ENCODE measurements at places on chromosomes 5 and 9.

DNA sequence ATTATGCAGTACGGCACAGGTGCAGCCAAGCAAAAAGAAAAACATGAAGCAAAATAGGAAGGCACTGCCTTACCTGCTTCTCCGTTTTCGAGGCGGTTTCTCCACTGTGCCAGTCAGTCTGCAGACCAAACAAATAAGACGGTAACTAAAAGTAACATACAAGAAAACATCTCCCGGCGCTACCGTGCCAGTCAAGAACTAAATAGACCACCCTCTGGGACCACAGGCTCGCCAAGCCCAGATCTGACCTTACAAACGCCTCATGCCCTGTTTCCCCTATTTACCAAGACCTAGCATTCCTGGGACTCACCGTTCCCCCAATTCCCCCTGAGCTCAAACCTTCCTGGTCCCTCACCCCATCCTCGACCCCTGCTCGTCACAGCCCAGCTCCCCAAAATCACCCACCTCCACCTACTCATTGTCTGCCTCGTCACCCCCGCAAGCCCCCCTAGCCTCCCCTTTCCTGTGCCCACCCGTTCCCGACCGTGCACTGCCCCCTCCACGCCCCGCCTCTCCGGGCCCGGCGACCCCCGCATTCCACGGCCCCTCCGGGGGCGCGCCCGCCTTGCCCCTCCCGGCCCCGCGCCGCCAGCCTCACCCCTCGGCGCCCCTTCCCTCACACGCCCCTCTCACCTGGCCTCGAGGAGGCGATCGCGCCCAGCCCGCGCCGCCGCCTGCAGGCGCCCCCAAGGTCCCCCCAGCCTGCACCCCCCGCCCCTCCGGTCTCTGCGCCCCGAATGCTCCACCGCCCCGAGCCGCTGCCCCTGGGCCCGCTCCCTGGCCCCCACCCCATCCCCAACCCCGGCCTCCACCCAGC, 560 bp downstream of the SCAI start:
- DNase-seq = no peak

GRCh38 chr5:2143088-2143487, 260.4 kb upstream of the IRX4 start:
- DNase-seq = no peak

- peak; percentile 63 for DNase-seq
Observed at GRCh38 chr5:124649491-124650146, 96.8 kb downstream of the ZNF608 start.

DNA sequence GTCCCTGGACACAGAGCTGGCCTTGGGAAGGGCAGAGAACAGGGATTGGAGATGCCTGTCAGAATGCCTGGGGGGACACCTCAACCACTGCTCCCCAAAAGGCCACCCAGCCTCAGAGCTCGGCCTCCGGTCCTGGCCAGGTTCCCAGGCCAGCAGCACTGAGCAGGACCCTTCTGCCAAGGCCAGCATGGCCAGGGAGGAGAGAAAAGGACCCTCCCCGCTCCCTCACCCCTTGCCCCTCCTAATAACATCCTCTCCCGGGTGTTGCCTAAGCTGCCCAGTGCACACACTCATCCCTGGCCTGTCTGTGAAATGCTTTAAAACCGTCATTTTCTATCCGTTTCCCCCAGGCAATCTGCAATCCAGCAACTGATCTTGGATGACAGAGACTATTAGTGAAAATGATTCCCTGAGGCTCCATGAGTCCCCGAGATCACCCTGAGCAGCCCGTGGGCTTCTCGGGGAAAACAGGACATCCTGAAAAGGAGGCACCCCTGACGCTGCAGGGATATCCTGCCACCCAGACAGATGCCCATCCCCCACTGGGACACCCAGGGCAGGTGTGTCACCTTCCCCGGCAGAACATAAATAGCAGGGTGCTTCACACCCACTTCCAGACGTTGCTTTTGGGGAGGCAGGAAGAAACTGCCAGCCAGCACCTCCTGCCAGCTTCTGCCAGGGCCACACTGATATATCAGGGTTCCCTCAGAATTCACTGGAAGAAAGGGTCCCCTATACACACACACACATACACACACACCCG, 75.3 kb downstream of the ADAMTS2 start:
- no peak for DNase-seq

DNA sequence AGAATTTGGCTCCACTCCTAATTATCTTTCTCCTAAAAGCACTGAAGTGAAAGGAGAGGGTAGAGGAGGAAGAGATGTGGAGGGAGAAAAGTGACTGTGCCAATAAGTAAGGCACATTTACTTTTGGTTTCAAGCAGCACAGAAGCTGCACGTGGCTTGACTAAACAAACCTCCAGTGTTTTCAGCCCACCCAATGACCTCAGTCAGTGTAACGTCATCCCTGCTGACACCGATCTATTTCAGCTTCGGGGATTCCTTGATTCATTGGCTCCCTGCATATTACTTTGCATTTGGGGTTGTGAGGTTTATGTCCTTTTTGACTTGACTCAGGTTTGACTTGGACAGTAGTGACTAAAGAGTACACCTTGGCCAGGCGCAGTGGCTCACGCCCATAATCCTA, 35.6 kb upstream of the NIM1K start:
- DNase-seq = no peak

DNA sequence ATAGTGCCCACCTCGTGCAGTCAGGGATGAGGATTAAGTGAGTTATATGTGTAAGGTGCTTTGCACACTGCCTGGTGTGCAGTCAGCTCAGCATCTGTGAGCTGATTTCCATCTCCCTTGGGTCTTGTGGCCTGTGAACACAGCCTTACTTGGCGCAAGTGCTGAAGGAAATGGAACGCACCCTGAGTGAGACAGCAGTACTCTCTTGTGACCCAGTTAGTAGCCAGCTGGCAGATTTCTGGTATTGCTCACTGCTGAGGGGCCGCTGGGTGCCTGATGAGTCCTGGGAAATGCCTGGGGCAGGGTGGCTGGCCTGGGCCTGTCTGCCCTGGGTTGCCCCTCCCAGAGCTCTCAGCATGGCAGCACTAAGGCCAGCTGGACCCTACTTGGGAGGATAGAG, 90.9 kb upstream of the BOD1 start:
- no peak for DNase-seq

DNA sequence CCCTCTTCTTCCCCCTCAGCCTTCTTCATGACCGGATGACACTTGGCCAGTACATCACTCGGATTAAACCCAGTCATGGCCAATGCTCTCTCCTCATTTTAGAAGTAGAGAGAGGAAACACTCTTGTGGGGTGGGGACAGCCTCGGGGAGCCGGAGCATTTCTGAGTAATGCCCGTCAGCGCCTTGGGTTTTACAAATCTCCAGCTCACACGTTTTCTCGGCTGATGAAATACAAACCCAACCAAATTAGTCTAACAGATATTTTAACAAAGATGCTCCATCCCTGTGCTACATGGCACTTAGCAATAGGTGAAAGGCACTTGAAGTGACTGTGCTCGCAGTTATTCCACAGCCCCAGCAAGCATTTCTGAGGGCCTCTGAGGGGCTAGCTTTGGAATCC, 51.7 kb downstream of the ZNF366 start:
- no peak for DNase-seq

DNA sequence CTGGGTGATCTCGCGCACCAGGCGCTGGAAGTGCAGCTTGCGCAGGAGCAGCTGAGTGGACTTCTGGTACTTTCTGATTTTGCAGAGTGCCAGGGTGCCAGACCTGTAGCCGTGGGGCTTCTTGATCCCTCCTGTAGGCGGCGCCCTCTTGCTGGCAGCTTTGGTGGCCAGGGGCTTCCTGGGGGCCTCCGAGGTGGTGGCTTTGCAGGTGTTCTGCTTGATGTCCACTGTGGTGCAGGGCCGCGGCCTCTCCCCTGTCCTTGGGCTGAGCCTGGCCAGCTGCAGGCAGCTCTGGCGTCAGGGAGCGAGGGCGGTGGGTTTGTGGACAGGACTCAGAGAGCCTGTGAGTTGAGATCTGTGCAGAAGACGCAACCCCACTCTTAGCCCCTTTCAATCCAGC, 36.1 kb downstream of the TAF11L14 start:
- DNase-seq = no peak

GRCh38 chr5:91885291-91886265, 502.5 kb upstream of the ARRDC3 start:
- DNase-seq = peak; percentile 49

GRCh38 chr9:13447843-13448422, 168.4 kb upstream of the MPDZ start:
- no peak for DNase-seq

DNA sequence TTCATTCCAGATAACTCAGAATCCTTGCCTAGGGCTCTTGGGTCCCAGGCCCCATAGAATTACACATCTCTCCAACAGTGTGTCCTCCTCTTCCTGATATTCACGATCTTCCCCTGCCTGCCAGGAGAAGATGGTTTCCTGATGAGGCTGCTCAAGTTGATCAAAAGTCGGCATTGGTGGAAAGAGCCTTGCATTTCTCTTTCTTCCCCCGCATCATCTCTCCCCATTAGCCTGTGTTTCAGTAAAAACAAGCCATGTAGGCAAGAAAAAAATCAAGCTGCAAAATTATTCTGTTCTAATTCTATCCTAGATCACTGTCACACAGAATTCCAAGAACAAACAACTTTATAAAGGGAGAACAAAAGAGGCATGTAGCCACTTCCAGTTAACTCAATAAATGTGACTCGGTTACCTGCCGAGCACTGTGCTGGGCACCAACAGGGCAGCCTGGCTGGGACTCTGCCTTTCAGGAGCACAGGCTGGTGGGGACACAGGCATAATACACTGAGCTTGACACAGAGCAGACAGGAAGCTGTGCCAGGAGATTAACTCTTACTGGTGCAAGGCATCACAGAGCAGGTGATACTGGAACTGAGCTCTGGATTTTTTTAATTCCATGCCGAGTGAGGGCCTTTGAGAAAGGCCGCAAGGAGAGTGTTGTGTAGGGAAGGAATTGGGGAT, 25.6 kb downstream of the TMOD1 start:
- no peak for DNase-seq

GRCh38 chr9:132372177-132373095, 17.6 kb upstream of the SETX start:
- DNase-seq = no peak

GRCh38 chr9:101138509-101138908, 110.0 kb downstream of the PLPPR1 start:
- no peak for DNase-seq

DNA sequence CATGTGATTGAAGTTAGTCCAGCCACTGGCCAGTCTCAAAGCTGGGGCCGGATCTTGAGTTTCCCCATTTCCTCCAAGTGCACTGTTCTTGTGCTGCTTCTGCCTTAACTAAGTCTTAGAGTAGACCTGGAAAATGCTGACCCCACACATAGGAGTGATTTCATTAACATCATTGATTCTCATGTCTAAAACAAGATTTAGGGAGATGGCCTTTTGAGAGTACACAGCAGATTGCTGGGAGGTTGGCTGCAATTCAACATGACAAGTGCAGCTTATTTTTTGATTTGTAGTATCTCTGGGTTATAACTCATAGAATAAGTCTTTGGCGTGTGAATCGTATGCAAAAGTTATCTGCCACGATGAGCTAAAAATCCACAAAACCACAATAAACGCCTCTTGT, 131.0 kb downstream of the CMYA5 start:
- no peak for DNase-seq

- no peak for DNase-seq
Observed at GRCh38 chr9:123354806-123355508, 1.0 kb upstream of the CRB2 start.

GRCh38 chr5:38258042-38258318, 379 bp upstream of the EGFLAM start:
- no peak for DNase-seq

DNA sequence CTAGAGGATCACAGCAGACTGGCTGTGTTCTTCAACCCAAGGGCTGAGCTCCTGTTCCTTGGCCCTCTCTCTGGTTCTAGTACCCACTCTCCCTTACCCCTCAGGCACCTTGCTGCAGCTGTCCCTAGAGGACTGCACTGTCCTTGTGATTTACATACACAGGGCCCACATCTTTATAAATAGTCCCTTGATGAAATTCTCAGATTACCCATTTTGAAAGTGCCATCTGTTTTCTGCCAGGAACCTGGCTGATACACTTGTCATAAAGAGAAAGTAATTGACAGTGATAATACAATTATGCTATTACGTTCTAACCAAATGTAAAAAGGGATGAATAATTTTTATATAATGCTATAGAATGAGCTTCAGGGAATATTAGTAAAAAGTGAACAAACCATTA, 16.5 kb upstream of the SPARC start:
- DNase-seq = peak; percentile 44

DNA sequence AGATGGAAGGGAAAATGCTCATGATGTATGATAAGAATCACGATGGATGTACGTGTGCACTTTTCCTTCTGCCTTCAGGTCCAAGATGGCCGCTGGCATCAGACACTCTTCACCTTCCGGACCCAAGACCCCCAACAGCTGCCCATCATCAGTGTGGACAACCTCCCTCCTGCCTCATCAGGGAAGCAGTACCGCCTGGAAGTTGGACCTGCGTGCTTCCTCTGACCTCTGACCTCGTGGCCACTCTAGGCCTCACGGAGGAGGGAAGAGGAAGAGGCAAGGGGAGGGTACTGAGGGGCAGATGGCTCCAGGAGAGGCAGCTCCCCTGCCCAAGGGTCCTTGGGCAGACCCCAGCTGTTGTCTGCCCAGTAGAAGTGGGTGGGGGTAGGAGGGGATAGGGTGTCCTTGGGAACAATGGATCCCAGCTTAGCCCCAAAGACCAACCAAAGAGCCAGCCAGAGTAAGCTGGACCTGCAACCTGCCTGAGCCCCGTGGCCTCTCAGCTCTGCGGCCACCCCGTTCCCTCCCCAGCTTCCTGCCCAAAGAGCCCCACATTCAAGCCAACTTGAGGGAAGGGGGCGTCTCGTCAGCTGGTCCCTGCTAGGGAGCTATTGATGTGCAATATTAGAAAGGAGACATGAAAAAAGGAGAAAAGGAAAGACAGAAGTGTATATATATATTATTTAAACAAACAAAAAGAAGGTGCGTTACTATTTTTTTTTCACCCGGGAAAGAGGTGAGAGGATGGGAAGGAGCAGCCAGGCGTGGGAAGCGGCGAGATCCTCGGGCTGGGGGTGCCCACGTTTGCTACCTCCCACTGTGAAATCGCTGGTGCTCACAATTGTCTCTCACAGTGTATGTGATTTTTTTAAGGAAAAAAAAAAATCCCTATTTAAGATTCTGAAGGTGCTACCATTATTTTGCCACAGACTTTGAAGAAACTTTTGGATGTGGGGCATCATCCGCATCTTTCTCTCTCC, 12.1 kb upstream of the ORM1 start:
- no peak for DNase-seq

GRCh38 chr9:85264695-85265094, 477.1 kb downstream of the AGTPBP1 start:
- DNase-seq = no peak

GRCh38 chr5:150320044-150320613, 17.4 kb upstream of the ARSI start:
- DNase-seq = no peak

DNA sequence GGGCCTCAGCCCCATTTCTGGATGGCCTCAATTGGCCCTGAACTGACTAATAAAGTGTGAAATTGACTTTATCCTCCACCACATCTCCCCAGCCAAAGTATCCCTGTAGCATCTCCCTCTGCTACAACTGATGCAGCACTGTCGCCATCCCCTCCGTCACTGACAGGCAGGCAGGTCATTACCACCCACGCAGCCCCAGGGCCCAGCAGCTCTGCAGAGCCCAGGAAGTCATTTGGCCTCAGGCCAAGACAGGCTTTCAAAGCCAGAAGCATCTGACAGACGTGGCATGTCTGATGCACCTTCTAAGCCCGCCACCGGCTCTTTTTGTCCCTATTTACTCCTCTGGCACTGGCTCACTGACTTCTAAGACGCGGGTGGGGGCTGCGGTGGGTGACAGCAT, 65.3 kb downstream of the ARHGEF37 start:
- no peak for DNase-seq

Data from DMS 273 treated with DMSO at 0.1 percent for 48 hours (cell line).